Stimulated activated CD8-positive, alpha-beta memory T cell treated with anti-CD3 and anti-CD28 coated beads, Interleukin-2, amount 100 ng/mL, for 1 hour (primary cell): ENCODE measurements at places on chromosomes 2 and 18.

- no peak for DNase-seq
Measured at GRCh38 chr2:175169191-175169590, 1.2 kb upstream of the ATF2 start.

GRCh38 chr2:191957996-191958860 is 111.3 kb upstream of the CAVIN2 start:
- DNase-seq, result no peak

DNA sequence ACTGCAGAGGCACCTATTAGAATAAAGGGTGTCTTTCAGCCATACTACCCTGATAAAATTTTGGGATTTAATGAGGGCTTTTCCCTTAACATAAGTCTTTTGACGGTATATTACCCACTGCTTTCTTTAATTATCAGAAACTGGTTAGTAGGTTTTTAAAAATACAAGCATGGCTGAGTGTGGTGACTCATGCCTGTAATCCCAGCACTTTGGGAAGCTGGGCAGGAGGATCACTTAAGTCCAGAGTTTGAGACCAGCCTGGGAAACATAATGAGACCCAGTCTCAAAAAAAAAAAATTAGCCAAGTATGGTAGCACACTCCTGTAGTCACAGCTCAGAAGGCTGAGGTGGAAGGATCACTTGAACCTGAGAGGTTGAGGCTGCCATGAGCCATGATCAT is 16.1 kb downstream of the CPSF3 start:
- DNase-seq, result no peak

- DNase-seq, result no peak
Measured at GRCh38 chr2:120257522-120257921, 4.9 kb downstream of the RALB start.

- no peak for DNase-seq
Measured at GRCh38 chr18:53796040-53796729, 428.3 kb downstream of the MBD2 start.

DNA sequence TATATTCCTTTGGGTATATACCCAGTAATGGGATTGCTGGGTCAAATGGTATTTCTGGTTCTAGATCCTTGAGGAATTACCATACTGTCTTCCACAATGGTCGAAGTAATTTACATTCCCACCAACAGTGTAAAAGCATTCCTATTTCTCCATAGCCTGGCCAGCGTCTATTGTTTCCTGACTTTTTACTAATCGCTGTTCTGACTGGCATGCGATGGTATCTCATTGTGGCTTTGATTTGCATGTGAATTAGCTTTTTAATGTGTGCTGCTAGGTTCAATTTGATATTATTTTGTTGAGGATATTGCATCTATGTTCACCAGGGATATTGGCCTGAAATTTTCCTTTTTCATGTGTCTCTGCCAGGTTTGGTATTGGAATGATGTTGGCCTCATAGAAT is 67.4 kb upstream of the VRK2 start:
- DNase-seq, result no peak

DNA sequence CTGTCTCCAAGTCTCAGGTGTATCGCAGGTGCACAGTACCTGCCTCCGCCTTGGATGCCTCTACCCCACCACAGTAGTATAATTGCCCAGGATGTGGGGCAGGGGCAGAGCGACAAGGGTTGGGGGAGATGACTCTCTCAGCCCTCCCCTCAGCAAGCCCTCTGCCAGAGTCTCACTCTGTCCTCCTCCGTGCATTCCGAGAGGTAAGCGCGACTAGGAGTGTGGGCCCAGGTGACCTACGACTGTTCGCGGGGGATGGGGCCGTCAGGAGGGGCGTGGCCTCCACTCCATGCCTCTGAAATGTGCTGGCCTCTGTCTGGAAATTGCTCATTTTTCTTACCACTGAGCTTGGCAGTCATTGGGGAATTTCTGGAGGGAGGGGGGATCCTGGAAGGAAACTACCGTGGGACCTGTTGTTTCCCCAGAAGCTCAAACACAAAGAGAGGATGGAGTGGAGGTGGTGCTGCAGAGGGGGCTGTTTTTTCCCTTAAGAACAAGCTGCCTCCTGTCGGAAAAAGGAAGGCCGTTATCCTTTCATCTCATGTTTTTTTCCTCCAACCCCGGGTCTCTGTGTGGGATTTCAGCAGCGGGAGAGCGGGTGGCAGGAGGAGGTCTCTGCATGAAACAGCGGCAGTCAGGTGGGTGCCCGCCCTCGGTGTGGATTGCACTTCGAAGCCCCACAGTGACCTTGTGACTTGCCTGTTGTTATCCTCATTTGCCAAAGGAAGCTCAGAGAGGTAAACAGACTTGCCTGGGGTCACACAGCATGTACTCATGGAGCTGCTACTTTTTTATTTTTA is 13.0 kb upstream of the RALB start:
- no peak for DNase-seq

- no peak for DNase-seq
Measured at GRCh38 chr2:167135706-167136105, 247.4 kb downstream of the XIRP2 start.

DNA sequence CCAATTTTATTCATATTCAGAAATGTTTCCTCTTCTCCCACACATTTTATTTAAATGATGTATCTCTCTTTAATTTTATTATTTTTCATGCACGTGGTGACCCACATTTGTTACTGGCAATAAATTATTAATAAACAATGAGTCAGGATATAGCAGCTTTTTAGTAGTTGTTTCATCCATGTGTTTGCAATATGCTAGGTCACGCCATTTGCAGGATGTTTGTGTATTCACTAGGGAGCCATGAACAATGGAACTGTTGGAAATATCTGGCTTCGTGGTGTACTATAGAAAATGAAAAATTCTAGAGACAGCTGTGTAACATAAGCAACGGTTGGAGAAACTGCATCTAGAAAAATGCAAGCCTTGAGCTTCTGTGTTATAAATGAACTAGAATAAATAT is 176.0 kb upstream of the COL3A1 start:
- DNase-seq, result no peak

GRCh38 chr2:23021311-23022120 is 363.5 kb upstream of the KLHL29 start:
- DNase-seq, result no peak

GRCh38 chr2:88016960-88017779 is 823 bp upstream of the RNU2-63P start:
- DNase-seq, result no peak

DNA sequence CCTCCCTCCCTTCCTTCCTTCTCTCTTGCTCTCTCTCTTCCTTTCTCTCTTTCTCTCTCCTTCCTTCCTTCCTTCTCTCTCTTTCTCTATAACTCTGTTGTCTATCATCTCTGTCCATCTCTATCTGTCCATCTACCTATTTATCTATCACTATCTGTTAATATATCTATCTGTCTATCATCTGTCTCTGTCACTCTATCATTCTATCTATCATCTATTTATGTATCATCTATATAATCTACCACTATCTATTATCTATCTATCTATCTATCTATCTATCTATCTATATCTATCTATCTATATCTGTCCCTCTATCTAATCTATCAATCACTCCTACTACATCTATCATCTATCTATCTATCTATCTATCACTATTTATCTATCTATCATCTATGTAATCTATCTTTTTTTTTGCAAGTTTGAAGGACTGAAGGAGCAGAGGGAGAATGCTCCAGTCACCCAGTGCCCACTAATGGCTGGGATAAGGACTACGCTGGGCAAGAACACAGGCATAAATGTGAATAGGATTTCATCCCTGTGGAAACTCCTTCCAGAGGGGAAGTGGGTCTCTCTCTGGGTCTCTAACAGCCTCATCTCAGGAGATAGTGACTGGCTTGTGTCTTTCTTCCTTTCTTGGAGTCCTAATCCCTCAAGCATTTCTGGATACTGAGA is 427.0 kb downstream of the LPIN1 start:
- no peak for DNase-seq

- no peak for DNase-seq
Measured at GRCh38 chr2:147374423-147374811, 470.4 kb upstream of the ACVR2A start.

- DNase-seq, result no peak
Measured at GRCh38 chr2:237935740-237936452, 30.9 kb upstream of the UBE2F start.

DNA sequence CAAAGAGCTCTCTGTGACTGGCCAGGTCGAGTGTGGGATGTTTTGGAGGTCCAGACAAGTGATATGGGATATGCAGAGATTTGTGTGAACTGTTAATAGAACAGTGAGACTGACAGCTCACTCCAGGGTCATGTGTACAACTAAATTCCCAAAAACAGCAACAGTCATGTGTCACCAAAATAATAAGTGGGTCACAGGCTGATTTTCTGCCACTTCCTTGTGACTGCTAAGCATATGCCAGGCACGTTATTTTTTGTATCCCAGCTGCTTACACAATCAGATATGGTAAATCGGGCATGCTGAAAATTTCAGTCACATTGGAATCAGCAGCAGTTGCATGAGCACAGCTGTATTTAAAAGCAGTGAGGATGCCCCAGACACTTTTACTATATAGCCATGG is 198.7 kb downstream of the PTGR3 start:
- DNase-seq, result no peak

- DNase-seq, result no peak
Measured at GRCh38 chr18:58565021-58565420, 63.9 kb downstream of the ALPK2 start.

- no peak for DNase-seq
Measured at GRCh38 chr2:147865560-147865959, 20.7 kb downstream of the ACVR2A start.

DNA sequence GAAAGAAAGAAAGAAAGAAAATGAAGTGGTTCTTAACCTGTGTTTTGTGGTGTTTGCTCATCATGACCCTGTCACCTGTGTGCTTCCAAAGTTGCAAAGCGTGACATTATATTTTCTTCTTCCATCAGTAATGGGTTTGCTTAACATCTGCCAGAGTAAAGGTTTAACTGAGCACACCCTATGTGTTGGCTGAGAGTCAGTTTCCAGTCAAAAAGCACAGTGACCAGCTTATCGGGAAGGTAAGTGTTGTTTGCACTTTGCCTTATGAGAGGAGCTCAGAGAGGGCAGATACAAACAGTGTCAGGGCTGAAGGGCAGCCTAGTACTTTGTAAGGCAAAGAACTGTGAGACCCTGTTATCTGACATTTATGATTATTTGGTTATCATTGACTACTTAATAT is 406.2 kb upstream of the CWC22 start:
- no peak for DNase-seq

GRCh38 chr2:36921984-36922383 is 44.4 kb downstream of the STRN start:
- no peak for DNase-seq

- no peak for DNase-seq
Measured at GRCh38 chr2:7480431-7480830, 563.2 kb downstream of the RNF144A start.

- no peak for DNase-seq
Measured at GRCh38 chr2:237132799-237133198, 47.1 kb downstream of the COPS8 start.

- no peak for DNase-seq
Measured at GRCh38 chr2:101766871-101767739, 69.6 kb downstream of the MAP4K4 start.

DNA sequence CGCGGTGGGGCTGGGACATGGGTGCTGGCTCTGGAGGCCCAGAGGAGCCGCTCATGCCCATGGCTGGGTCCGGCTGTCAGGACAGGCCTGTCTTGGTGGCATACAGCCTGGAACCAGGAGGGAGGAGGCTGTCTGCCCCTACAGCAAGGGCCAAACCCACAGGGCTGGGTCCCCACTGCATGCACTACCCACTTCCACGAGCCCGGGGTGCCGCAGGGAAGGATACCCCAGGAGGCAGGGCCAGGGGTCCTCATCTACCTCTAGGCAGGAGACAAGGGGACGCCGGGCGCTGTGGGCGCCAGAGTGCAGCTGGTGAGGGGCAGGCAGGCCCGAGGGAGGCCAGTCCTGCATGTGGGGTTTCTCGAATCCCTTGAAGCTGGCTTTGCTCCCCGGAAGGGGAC is 95.1 kb upstream of the GPC1 start:
- no peak for DNase-seq

DNA sequence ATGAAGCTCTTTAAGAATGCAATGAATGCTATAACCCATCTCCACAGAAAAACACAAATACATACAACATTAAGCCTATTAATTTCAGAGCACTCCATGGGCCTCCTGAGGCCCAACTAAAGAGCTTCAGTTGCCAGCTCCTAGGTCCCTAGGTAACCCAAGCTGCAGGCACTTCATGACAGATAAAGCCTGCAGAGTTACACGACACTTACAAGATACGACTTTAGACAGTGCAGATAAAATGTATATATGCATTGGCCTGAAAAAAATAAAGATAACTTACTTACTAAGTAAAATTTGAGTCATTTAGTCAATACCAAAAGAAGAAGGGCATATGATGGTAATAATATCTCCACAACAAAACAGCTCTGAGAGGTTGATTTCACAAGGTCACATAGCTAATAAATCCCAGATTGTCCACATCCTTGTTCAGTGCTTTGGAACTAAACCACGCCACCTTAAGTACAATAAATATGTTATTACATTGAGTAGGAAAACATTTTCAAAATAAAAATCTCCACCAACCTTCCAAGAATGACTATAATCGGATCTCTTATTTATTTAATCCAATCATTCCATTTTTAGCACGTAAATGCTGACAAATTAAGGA is 3.4 kb downstream of the MAP4K3 start:
- no peak for DNase-seq

GRCh38 chr2:200777275-200777674 is 34.4 kb upstream of the BZW1 start:
- no peak for DNase-seq

GRCh38 chr18:377088-377487 is 109.2 kb upstream of the THOC1 start:
- no peak for DNase-seq

- DNase-seq, result no peak
Measured at GRCh38 chr2:195092341-195092740, 564.7 kb upstream of the SLC39A10 start.

- no peak for DNase-seq
Measured at GRCh38 chr2:20170704-20171250, 54.2 kb downstream of the SDC1 start.

DNA sequence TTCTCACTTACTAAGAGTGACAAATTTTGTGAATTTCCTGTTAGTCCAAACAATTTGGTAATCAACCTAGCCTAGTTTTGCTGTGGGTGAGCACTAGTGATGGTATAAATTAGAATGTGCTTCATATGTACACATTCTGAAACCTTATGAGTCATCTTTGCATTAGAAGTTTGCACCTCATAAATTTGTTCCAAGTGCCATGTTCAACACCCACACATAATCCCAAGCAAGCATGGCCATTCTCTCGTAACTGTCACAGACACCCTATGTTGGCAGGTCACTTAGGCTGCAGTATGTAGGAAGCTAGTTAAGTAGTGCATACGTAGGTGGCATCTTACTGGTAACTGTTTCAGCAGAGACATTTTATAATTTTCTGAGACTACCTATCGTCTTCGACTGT is 46.9 kb downstream of the NAB1 start:
- no peak for DNase-seq

- no peak for DNase-seq
Measured at GRCh38 chr18:22182884-22183697, 13.7 kb downstream of the GATA6 start.

DNA sequence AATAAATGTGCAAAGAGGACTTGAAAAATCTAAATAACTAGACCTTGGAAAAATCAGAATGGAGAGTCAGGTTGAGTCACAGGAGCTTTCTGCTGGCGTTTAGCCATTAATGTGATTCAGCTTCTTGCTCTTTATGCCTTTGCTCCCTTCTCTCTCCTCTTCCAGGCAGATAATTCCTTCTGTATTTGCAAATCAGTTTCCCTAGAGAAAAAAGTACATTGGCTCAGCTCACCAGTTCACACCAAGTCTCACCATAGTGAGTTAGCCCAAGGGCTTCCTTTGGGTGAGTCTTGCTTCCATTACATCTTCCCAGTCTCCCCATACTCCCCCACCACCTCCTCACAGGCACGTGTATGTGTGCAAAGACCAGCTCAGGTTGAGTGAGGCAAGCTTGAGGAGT is 73.6 kb downstream of the CYBRD1 start:
- no peak for DNase-seq

GRCh38 chr2:20035955-20036666 is 15.3 kb downstream of the LAPTM4A start:
- DNase-seq, result no peak
